ENCODE measurements at places on chromosomes 5 and 9. TPM values are rescaled to one million over a fixed set of nuclear protein-coding genes. Genes with fewer than 3 reads are reported as not detected.

GRCh38 chr9:85605905-85606304, 135.8 kb downstream of the AGTPBP1 start:
- DNase-seq, result no peak

Gene SLC36A3
- not detected for total RNA-seq

- DNase-seq, result no peak
Measured at GRCh38 chr9:79013715-79014610, 557.8 kb upstream of the TLE4 start.

Gene RARS1
- 143 TPM for total RNA-seq

Gene CDKN2A
- 3.7 TPM for total RNA-seq

- peak; percentile 86 for DNase-seq
Measured at GRCh38 chr5:4879693-4880303, 260.3 kb upstream of the ADAMTS16 start.

GRCh38 chr9:70229026-70229425, 29.8 kb upstream of the SMC5 start:
- DNase-seq, result no peak

GRCh38 chr5:111960476-111961215, 203.7 kb upstream of the NREP start:
- no peak for DNase-seq

- DNase-seq, result no peak
Measured at GRCh38 chr9:21141427-21141882, at the start of gene IFNW1. TSS of gene IFNW1 (minus strand) at chr9:21141832. CDS start at chr9:21141570, 262 bp downstream.

Gene CAMK2A
- not detected for total RNA-seq

DNA sequence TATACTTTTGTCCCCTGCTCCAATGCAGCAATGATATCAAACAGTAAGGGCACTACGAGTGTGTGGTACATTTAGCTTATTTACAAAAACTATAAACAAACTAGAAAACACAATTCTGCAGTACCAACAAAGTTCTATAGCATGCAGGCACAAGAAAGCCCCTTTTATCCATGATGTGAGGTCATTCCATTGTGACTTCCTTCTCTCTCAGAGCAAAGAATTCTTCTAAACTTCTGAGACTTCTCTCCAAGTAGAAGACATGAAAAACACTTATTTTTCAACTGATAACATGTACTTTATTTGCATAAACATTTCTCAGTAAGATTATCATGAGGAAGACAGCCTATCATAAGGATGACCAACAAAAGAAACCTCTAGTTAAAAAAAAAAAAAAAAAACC, 569.8 kb downstream of the TLE1 start:
- DNase-seq, result no peak

DNA sequence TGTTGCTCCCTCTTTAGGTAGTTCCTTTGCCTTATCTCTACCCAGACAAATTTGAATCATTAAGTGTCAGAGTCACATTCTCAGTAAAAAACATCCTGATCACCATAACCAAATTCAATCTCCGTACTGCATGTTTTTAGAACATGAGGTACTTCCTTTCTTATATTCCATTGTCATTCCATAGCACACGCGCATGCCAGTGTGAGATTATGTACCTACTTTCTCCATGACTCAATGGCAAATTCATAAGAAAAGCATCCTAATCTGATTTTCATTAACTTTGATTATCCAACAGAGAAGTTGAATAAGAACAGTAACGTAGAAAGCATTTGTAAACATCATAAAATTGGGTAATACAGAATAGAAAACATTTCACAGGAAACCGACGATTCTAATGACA, 1118.6 kb upstream of the CDH9 start:
- DNase-seq, result no peak

DNA sequence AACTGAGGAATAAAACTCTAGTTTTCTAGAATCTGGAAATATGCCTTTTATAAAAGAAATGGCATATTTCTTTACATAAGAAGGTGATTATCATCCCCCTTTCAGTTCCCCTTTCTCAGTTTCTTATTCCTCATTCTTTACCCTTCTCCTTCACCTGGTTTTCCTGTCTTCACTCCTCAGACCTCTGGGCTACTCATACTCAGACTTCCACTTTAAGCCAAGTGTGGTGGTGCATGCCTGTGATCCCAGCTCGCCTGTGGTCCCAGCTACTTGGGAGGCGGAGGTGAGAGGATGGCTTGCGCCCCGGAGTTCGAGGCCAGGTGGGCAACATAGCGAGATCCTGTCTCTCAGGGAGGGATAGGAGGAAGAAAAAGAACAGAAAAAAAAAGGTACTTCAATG, 57.2 kb downstream of the RANBP6 start:
- DNase-seq, result no peak

Gene CYLC2
- not detected for total RNA-seq

DNA sequence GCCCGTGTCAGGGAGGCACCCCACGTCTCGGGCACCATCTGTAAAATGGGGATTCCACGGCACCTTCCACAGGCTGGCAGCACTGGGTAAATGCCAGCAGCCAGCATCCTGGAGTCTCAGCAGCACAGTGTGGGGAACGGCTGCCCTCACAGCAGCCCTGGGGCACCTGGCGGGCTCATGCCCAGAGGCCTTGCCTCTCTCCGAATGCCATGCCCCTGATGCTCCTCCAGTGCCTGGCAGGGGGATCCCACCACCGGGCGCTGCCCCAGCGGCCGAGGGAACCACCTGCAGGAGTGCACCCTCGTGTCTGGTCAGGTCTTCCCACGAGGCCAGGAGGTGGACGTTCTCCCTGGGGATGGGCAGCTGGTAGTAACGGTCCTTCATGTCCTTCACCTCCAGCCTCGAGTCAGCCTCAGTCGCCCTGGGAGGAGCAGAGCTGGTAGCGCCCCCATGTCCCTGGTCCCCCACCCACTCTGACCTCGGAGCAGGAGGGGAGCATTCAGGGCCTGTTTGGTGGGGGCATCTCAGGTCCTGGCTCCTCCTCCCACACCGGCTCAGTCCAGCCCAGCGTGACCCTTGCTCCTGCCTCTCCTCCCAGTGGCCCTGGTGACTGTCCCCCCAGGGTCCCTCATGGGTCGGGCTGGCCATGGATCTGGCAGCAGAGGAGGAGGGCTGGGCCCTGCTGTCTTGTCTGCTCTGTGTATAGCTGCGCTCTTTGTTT, 49.9 kb upstream of the NRARP start:
- no peak for DNase-seq

GRCh38 chr9:130608554-130609134, 29.3 kb downstream of the FUBP3 start:
- DNase-seq, result no peak

Gene IL4
- total RNA-seq, result 20.5 TPM

- DNase-seq, result no peak
Measured at GRCh38 chr5:181200816-181201215, 4.2 kb downstream of the TRIM7 start.

Gene ECSCR
- total RNA-seq, result 1.7 TPM

DNA sequence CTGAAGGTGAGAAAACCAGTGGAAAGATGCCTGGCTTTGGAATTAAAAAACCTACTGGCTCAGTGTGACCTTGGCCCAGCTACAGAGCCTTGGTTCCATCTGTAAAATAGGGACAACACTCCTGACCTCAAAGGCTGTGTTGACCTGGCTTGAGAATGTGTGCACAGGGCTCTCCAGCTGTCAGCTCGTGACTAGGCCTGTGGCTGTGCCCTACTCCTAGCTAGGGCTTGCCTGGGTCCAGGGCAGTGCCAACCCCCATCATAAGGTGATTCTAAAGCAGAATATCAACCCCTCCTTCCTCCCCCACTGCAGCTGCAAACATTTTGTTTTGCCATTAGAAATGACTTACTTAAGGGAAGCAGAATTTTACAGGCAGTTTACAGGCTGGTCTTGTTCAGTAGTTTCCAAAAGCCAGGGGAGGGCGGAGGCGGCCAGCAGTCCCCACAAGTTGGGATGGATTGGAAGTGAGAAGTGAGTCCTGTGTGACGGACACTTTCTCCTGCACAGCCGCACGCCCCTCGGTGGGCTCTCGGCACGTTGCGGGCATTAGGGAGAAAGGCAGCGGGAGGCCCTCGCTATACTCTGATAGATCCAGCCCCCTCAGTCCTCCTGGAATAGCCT, 7.3 kb downstream of the PITX1 start:
- no peak for DNase-seq

- no peak for DNase-seq
Measured at GRCh38 chr5:7456206-7456605, 60.3 kb downstream of the ADCY2 start.

DNA sequence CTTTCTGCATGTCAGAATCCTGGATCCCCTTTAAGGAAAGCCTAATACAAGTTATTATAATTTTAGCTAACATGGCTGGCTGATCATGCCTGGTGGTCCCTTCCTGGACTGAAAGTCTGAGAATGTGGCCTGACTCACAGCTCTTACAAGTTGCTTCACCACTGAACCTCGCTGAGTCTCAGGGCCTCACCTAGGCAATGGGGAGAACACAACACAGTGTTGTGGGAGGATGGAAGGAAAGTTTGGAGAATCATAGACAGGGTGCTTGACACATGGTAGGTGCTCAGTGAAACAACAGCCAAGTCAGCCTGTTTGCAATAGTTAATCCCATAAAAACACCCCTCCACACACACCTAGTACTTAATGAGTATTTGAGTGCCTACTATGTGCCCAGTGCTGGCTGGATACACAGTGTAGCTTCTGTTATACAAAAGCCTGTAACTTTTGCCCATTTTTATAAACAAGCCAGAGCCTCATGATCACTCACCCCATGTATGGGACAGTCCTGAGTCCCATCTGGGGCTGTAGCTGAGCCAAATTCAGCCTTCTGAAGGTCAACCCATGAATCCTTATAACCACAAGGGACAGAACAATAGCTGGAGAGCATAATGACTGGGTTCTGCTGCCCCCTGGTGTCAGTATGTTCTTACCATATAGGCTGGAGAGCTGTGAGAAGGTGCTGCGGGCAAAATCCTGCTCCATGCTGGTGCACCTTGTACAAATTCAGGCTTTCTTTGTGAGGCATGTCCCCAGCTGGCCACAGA, 3.9 kb downstream of the ACSL6 start:
- peak; percentile 93 for DNase-seq

Gene FOXD4
- total RNA-seq, result not detected

Gene CCDC180
- total RNA-seq, result 1.9 TPM

DNA sequence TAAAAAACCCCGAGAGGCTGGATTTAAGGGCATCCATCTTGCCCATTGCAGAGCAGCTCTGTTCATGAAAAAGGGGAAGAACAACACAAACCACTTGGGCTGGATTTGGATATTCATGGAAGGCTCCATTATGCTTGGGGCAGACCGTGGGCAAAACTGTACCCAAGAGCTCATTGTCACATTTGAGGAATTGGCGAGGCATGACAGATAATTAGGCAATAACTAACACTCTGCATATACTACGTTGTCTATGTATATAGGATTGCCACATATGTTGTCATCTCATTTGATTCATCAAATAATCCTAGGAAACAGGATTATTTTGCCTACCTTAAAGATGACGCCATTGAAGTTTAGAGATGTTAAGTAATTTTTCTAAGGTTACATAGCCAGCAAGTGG, 255.4 kb downstream of the SMARCA2 start:
- DNase-seq, result no peak

GRCh38 chr9:3858961-3859360, 333.2 kb upstream of the RFX3 start:
- DNase-seq, result no peak

GRCh38 chr5:146902471-146902870, 23.9 kb upstream of the PPP2R2B start:
- DNase-seq, result no peak

- DNase-seq, result no peak
Measured at GRCh38 chr5:148569948-148570347, 84.4 kb downstream of the HTR4 start.

DNA sequence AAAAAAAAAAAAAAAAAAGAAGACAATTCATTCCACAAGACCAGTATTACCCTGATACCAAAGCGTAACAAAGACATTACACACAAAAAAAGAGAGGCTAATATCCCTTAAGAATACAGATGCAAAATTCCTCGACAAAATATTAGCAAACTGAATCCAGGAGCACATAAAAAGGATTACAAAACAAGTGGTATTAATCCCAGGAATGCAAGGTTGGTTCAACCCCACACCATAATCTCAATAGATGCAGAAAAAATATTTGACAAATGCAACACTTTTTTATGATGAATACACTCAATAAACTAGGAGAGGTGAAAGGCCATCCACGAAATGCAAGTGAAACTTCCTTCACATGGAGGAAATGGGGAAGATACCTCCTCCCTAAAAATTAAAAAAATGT, 80.1 kb upstream of the TLR4 start:
- DNase-seq, result no peak

- DNase-seq, result no peak
Measured at GRCh38 chr9:36823934-36824333, 210.1 kb downstream of the PAX5 start.

DNA sequence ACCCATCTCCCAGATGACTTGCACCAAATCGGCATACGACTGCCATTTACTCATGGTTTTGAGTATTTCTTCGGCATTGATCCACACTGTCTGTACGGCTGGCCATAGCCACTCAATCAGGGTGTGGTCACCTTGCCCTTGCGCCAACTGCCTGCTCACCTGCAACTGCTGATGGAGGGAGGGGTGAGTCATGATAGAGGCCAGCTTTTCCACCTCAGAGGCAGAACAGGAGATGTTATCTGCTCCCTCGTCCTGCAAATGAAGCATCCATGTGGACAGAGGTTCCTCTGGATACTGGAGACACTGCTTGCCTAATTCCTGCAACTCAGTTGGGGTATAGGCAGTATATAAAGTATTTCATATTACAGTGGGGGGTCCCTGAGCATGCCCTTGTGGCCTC, 85.6 kb upstream of the ATP10B start:
- DNase-seq, result no peak

DNA sequence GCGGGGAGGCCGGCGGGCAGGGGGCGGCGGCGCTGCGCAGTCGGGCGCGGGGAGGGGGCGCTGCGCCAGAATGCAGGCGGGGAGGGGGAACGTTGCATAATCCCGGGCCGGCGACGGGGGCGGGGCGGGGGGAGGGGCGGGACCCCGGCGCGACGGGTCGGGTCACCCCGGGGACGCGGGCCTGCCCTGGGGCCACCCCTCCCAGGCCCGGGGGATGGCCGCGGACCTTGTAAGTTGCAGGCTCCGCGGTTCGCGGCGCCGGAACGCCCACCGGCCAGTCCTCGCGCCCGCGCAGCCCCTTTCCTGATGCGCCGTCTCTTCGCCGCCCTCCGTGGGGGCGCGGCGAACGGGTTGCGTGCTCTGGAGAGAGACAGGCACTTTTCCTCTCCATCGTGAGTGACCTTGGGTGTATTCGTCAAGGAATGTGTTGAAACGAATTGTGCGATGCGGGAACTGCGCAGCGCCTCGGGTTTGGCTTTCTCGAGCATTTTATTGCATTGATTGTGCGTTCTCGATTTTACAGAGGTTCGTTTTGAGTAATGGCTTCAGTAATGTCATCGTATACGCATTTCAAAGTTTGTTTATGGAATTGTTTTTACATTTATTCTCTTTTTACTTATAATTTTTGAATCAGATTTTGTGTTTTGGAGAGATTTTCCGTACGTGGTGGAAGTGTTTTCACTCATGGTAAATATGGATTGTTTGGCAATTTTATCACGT, 802 bp downstream of the SPIN1 start:
- DNase-seq, result peak; percentile 85

- no peak for DNase-seq
Measured at GRCh38 chr5:103847060-103847459, 284.5 kb upstream of the NUDT12 start.

Gene PRR16
- total RNA-seq, result not detected

Gene PCDHGA2
- 0.12 TPM for total RNA-seq
